Stimulated activated CD4-positive, alpha-beta T cell treated with anti-CD3 and anti-CD28 coated beads, Interleukin-2, amount 100 ng/mL, for 24 hours (primary cell): ENCODE measurements at places on chromosomes 7 and 10.

DNA sequence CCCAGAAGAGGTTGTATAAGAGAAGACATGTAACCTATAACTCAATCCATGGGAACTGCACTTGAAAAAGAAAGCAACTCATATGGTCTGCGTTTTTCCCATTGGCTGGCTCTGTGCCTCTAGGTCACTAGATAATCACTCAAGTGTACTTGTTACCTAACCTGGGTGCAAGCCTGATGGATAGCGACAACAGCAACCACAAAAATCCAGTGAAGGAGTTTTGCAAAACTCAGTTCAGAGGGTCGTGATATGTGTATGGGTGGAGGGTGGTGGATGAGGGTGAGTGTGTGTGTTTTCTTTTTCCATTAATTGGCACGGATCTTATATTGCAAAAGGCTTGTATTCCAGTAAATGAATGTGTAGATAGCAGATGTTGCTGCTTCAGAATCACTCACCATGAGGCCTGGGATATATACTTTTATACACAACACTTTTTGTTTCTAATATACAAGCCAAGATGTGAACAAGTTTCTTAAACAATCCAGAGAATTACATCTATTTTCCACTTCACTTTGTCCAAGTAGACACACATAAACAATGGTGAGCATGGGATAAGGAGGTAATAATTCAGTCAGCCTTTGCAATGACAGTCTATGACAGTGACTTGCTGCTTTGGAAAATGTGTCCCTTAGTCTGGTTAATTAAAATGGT lies 286.9 kb upstream of the DKK1 start:
- no peak for DNase-seq

- DNase-seq: no peak
Measured at GRCh38 chr7:44769376-44769775, 20.7 kb downstream of the ZMIZ2 start.

DNA sequence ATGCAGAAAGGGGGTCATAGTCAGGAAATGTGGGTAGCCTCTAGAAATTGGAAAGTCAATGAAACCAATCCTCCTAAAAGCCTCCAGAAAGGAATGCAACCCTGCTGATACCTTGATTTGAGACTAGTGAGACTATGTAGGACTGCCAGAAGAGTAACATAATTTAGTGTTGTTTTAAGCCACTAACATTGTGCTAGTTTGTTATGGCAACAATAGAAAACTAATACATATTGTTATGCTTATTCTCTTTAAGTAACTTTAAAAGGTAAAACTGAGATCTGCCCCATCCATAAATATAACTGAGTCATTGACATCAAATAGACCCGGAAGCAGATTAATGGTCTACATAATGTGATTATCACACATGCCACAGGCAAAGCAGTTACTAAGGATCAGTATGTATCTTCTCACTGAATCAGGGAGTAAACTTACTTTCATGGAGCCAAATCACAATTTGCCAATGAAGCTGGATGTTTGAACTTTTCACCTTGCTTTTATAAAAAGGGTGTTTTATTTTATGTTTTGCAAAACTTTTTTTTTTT lies 146.4 kb upstream of the TMEM106B start:
- DNase-seq: no peak

DNA sequence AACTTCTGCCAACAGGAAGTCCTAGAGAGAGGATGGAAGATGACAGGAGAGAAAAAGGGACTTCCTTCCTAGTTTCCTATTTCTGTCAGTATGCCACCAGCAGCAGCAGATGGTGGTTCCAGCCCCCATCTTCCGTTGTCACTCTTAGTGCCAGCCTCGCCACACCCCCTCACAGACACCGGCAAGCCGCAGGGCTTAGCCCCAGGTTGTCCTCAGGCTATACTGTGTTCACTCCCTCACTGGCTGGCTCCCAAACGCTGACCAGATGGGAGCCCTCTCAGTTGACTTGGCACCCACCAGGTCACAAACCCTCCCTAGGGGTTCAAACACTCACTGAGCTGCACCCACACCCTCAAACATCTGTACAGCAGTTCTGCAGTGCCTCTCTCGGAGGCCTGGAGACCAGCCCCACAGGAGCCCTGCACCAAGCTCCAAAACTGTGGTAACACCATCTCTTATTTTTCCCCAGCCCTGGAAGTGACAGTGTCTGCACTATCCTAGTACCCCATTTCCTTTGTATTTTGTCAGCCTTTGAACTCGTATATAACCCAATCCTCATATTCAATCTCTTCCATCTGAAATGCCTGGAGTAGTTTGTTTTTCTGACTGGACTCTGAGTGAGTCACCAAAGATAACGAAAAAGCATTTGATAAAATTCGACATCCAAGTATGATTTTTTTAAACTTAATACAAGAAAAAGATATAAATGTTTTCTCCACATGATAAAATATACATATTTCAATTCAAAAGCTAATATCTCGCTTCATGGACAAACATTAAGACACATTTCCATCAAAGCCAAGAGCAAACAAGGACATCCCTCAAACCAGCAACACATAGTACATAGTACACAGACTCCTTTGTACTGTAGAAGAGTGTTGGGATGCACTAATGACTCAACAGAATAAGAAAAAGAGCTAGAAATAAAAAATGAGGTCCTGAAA lies 34.5 kb downstream of the SMURF1 start:
- peak; percentile 19 for DNase-seq

DNA sequence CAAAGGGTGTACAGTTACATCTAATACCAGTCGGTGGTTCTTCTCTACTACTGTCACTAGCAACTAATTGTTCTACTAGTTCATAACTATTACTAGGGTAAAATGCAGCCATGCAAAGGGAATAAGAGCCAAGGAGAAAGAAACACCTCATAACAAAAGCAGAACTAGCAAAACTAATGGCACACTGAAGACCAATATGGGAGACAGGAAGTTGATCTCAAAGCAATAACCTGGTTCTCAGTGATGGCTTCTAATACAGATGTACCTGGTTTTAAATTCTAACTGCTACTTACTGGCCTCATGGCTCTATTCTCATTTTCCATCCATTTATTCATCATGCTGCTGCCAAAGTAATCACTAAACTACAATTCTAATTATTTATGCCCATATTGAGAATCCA lies 170.3 kb downstream of the SEMA3E start:
- DNase-seq: no peak

- DNase-seq: peak; percentile 76
Measured at GRCh38 chr7:98870121-98870651, 372 bp upstream of the TMEM130 start.

DNA sequence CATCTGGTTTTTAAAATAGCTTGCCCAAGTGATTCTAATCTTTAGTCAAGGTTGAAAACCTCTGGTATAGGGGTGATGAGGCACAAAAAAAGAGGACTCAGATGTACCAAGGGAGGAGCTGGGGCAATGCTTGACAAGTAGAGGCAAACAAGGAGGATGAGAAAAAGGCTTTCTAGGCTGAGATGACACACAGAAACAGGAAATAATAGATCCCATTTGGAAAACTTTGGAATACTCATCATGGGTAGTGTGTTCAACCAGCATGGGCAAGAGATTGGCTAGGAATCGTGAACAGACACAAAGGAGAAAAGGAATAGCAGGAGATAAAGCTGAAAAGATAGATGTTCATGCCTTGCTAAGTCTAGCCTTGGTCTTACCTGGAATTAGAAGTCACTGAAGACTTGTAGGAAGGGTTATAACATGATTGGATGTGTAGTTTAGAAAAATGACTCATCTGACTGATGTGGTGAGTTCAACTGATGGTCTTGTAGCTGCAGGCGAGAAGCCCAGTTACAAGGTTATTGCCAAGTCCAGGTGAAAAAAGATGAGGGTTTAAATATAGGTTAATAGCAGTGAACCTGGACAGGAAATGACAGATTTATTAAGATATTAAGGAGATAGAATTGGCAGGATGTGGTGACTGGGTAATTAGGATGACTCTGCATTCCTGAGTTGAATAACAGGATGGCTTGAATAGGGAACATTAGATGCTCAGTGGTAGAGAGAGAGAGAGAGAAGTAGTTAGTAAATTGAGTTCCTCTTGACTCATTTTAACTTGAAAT lies 214.0 kb upstream of the LRGUK start:
- DNase-seq: no peak

GRCh38 chr10:61943674-61944378 lies 42.3 kb downstream of the ARID5B start:
- DNase-seq: peak; percentile 35

GRCh38 chr10:27541796-27542729 lies 38.0 kb downstream of the RAB18 start:
- no peak for DNase-seq

DNA sequence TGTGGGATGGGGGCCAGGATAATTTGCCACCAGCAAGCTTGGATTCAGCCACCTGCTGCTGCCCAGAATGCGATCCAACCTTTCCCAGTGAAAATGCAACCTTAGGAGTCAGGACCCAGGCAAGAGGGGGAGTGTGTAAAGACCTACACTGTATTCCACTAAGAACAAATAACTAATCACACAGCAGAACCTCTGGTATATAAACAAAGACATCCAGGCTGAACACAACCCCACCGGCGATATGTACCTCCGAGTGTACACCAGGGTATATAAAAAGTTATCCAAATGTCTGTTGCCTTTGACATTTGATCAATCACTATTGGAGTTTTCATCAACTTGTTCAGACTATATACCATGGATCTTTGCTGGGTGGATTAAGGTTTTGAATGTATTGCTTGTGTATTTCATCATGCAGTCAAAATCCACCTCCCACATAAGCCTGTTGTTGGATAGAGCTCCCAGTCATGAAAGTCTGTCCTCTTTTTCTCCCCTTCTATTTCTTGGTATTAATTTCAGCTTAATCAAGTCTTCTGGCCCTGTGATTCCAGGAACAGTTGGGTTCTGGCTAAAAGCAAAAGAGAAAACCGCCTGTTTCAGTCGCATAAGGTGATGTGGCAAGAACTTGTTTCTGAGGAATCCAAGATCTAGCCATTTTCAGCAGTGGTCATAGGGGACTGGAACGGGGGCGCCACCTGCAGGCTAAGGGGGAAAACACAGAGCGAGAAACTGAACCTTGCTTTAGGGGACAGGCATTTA lies 290.7 kb downstream of the CCDC3 start:
- DNase-seq: peak; percentile 83

GRCh38 chr10:61633665-61634064 lies 29.1 kb upstream of the CABCOCO1 start:
- DNase-seq: no peak

DNA sequence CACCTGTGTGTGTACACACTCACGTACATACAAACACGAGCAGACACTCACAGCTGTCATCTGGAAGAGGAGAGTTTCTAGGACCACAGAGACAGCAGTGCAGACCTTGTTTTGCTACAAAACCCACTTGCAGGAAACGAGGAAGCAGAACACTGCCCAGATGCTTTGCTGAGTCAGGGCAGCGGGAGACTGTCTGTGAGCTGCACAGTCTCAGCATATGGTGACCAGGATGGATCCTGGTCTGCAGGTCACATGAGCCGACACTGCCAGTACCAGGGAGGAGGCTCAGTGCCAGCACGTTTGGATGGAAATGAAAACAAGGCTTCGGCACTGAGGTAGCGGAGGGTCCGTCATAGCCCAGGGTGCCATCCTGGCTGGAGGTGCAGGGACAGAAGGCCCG lies 117.6 kb upstream of the DPP6 start:
- no peak for DNase-seq

GRCh38 chr7:117132321-117133120 lies 179.2 kb downstream of the ST7 start:
- DNase-seq: no peak

GRCh38 chr10:73172867-73173266 lies 4.9 kb downstream of the FAM149B1 start:
- no peak for DNase-seq

- no peak for DNase-seq
Measured at GRCh38 chr10:96272316-96273280, 1.2 kb upstream of the BLNK start.

GRCh38 chr10:26799342-26799741 lies 61.4 kb downstream of the ABI1 start:
- DNase-seq: no peak

DNA sequence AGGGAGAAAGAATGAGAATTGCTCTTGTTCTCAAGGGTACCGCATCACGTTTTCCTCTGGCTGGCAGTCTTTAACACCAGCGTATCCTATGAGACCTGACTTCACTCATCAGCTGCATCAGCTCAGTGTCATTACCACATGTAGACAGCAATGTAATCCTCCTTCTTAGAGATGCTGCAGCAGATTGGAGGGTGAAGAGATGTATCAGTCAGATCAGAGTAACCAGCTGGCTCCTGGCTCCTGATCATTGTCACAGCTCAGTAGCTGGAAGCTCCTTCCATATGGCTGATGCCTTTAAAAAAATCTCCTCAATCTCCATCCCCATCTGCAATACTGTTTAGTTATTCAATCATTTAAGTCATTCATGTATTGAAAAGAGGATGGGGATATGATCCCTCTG lies 39.7 kb upstream of the EPHB6 start:
- no peak for DNase-seq

- no peak for DNase-seq
Measured at GRCh38 chr10:35922876-35923600, 280.9 kb upstream of the FZD8 start.

DNA sequence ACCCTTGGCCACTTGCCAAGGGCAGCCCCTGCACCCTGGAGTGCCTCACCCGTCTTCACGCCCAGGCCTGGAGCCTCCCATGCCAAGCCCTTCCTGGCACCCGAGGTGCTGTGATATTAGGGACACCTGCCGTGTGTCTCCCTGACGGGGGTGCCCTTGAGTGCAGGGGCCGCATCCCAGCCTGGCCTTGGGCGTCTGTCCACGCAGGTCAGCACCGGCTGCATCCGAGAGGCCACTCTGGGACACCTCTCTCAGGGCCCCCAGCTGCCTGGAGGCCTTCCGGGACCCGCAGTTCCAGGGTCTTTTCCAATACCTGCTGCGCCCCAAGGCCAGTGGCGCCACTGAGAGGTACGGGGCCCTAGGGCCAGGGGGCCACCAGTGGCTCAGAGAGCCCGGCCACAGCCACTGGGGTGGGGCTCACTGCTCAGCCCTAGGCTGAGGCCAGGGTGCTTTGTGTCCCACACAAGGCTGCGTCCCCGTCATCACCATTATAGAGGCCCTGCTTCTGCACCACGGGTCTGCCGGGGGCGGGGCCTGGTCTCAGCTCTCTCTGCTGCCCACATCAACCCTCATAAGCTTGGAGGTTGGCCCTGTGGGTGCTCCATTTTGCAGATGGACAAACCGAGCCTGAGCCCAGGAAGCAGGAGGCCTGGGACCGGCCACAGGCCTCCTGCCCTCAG lies 12.7 kb downstream of the AP5Z1 start:
- no peak for DNase-seq

DNA sequence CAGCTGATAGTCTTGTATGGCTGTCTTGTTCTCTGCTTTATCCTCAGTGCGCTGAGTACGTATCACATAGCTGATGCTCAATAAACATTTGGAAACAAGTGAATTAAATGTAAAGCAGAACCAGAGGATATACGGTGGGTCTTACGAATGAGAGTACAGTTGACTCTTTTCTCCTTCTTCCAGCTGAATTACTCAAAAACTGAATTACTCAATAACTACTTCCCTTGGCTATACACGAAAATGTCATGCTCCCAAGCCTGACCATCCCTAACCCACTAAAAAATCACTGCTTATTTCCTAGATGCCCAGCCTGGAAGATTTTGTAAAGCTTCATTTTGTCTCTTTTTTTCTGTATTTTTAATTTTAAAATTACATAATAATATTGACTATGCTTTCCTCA lies 3.2 kb upstream of the RSU1 start:
- DNase-seq: no peak

- no peak for DNase-seq
Measured at GRCh38 chr10:128062331-128062880, 63.8 kb downstream of the MKI67 start.
